NCI-H82 (cell line): ENCODE measurements at places on chromosomes 2 and 18.

DNA sequence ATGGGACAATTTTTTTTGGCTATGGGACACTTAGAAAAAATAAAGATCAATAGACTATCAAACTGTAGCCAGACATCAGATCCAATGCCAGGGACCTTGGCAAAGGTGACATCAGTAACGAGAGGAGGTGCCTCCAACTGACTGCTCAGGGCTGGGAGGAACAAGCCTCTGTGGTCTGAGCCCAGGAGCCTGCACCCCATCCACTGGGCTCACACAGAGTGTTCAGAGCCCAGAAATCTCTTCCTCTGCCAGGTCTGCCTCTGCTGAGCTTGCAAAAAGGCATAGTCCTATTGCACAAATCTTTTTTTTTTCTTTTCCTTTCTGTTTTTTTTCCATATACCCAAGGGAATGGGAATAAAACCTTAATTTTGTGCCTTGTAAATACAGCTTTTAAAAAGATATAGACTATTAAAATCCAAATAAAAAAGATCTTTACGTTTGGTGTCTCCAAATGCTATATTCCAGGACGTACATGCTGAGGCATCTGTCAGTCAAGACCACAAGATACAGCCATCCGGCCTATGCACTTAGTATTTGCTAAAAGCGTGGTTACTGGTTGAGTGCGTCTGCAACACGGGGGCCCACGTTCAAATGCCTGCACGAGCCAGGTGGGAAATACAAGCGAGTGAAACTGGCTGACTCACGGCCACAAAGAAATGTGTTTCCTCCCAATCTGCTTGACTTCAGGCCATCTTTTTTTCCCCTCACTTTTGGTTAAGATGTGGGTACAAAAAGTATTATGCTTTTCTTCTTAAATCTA is 7.8 kb upstream of the ARHGAP25 start:
- no peak for DNase-seq

GRCh38 chr2:225091336-225091735 is 49.1 kb upstream of the DOCK10 start:
- DNase-seq: no peak

DNA sequence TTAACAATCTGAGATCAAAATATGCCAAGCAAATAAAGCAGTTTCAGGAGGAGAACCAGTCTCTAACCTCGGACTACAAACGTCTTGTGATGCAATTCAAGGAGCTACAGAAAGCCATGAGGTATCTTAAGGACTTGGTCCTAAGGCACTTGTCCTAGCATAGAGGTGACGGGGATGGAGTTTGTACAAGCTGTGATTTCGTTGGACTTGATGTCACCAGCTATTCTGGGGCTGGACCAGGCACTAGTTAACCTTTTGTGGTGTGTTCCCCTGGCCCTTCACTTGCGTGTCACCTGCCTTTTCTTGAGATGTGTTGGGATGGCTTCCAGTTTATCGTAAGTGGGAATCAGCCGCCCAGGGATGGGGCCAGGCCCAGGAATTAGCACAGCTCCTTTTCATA is 33.7 kb downstream of the OTOF start:
- no peak for DNase-seq

GRCh38 chr18:10846657-10847407 is 302.5 kb downstream of the PIEZO2 start:
- DNase-seq: no peak

DNA sequence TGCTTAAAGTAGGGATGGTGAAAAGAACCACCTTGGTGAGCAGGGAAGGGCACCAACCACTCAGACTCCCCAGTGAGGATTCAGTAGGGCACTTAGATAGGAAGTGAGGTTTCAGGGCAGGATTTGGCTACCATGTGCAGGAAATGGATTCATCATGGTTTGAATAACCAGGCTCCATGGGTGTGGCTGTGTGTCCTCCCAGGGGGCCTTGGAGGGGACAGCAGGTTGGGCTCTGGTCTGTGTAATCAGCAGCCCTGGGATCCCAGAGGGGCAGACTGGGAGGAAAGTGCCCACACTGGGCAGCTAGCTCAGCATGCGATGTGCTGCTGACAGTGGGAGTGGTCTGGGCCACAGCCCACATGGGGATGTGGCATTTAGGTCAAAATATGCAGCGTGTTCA is 224.6 kb downstream of the CELF4 start:
- DNase-seq: no peak
